Stimulated activated CD4-positive, alpha-beta T cell treated with anti-CD3 and anti-CD28 coated beads, TNF-alpha, amount 100 ng/mL, for 1 hour (primary cell): ENCODE measurements at places on chromosomes 4 and X.

- DNase-seq = no peak
These were observed 12.0 kb upstream of the LRAT start for GRCh38 chr4:154731756-154732155.

GRCh38 chr4:180587379-180587778, 1655.8 kb upstream of the TENM3 start:
- no peak for DNase-seq

GRCh38 chr4:168509786-168510185, 12.9 kb downstream of the PALLD start:
- DNase-seq = no peak

DNA sequence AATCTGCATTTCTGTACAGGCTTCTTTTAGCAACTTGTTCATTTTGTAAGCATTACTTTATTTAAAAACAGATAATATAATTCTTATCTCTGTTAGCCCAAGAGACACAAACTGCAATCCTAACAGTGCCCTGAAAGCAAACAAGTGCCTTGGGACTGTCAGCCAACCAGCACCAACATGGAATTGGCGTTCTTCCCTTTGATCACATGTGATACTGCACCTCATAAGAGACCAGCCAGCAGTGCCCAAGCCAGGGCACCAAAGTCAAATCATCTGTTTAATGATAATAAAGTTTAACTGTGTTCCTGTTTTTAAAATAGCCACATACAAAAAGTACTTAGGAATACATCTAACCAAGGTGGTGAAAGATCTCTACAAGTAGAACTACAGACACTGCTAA, 223.2 kb downstream of the PRDM5 start:
- no peak for DNase-seq

GRCh38 chr4:67201334-67201733, 344.0 kb downstream of the CENPC start:
- DNase-seq = no peak

DNA sequence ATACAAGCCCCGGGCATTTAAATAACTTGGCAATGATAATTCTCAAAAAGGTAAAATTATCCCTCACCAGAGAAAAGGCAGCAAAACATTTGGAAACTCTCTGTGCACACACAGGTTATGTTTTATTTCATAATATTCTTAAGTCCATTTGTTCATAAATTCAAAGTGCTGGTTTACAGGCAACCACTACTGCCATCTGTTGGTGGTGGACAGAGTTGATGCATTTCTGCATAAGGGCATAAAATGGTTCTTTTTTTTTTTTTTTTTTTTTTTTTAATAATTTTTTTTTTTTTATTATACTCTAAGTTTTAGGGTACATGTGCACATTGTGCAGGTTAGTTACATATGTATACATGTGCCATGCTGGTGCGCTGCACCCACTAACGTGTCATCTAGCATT, 31.5 kb upstream of the IL21 start:
- DNase-seq = no peak

DNA sequence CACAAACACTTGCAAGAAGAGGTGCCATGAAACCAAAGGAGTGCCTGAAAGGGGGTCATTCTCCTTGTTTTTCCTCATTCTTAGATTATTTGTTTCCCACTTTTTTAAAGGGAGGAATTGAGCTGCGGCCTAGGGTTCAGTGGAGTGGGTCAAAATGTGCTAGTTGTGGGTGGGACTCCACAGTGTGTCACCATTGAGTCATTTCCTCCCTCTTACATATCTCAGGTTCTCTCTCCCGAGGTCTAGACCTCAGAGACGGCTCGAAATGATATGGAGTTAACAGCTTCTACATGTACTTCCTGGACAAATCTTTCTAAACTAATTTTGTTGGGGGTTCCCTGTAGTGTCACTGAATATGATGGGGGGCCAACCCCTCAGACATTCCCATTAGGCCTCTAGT, 328.4 kb upstream of the SPANXN1 start:
- DNase-seq = no peak

DNA sequence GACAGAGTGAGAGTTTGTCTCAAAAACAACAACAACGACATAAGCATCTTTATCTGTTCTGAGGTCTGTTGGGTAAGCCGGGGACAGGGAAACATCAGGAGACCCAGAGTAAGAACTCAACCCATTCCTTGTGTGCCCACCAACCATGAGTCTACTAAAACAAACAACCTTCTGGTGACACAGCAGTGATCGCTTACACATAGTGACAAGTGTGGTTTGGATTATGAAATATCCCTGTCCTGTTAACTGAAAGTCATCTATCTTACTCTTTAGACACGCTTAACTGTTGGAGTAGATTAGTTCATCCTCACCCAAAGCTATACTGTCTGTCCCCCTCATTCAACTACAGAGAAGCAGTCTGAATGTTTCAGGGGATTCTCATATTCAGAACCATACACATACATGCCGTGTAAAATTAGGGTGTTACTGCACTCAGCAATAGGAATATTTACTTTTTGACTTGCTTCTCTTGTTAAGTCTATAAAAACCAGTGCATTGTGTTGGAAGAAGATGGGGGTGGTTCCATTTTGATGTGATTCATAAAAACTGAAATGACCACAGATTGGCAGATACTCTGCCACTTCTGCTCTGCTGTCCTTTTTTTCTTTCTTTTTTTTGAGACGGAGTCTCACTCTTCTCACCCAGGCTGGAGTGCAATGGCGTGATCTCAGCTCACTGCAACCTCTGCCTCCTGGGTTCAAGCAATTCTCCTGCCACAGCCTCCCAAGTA, 27.4 kb downstream of the PHKA2 start:
- DNase-seq = no peak

DNA sequence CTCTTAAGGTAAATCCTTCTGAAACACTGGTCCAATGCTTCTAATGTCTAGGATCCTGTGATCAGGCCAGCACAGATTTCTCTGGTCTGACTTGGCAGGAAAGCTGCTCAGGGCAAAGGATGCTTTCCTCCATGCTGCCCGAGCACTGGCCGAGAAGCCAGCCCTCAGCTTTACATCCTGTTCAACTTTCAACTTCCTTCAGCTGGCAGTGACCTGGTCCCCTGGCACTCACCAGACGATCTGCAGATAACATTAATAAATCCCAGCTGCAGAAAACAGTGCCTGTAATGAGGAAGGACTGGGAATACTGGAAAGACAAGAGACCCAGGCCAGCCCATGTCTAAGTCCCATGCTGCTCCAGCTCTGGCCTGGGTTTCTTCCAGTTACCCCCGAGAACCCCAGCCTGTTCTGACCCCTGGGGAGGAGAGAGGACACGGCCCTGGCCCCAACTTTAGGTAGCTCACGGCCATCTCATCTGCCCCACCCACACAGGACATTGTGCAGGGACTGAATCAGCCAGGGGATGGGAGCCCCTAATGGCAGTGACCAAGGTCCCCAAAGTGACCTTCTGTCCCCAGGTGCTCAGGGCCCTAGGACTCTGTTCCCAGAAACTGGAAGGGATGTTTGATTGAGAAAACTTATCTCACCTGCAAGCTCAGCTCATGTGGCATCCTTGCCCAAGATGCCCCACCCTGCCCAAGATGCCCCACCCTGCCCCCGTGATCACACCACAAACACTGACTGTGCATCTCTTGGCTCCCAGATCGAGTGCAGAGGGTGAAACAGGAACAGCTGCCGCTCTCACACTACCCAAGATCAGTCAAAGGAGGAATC, 28.0 kb downstream of the JAKMIP1 start:
- no peak for DNase-seq

- no peak for DNase-seq
These were observed 71.1 kb upstream of the VCX start for GRCh38 chrX:7771788-7772438.

GRCh38 chr4:17811078-17811603, 362 bp downstream of the NCAPG start:
- DNase-seq = no peak

DNA sequence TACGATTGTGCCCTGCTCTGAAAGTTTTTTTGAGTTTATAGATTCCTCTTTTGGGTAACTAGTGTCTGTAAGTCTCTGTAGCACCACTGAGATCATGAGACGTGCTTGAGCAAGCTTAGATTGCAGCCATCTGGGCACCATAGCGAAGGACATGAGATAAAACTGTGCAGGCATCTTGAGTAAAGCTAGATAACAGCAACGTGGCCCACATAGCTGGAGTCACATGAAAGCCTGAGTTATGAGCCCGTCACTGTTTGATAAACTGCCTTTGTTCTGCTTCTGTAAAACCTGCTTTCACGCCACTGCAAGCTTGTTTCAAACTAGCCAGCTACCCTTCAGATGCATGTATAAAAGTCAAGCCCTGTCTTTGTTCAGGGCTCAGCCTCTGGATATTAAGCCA, 359.1 kb upstream of the CXorf51A start:
- no peak for DNase-seq

DNA sequence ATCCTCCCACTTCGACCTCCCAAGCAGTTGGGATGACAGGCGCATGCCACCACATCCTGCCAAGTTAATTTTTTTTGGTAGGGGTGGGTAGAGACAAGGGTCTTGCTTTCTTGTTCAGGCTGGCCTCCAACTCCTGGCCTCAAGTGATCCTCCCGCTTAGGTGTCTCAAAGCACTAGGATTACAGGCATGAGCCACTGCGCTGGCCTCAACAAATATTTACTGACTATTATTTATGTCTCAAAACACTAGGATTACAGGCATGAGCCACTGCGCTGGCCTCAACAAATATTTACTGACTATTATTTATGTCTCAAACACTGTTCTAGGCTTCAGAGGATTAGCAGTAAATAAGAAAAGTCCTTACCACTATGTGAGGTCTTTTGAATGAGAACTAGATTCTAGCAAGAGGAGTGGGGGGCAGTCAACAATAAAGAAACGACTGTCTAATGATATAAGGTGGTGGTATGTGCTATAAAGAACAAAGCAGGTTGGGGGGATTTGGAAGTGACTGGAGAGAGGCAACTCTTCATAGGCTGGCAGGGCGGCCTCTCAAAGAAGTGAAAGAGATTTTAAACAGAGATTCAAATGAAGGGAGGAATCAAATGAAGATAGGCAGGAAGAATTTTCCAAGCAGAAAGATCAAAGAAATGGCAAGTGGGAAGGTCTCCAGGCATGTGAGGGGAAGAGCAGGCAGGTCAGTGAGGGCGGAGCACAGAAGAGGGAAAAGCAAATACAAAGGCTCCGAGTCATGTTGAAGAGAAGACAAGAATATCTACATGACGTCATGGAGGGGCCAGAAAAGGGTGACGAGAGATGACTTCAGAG, 12.7 kb upstream of the ACSL1 start:
- DNase-seq = no peak

DNA sequence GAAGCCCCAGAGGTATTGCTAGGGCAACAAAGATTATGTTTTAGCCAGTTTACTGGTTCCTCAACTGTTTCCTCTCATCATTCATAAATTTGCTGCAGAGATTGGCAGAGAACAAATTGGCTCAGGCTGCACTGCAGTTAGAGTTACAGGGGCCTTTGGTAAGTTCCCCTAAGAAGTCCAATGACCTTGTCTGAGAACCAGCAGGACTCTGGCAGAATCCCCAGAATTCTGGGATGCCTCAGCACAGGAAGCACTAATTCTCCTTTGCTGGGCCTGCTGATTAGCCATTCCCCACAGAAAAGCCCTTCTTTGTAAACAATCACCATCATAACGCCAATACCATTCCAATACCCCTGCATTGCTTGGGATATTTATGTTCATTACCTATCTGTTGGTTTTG, 151.3 kb downstream of the USP46 start:
- no peak for DNase-seq

DNA sequence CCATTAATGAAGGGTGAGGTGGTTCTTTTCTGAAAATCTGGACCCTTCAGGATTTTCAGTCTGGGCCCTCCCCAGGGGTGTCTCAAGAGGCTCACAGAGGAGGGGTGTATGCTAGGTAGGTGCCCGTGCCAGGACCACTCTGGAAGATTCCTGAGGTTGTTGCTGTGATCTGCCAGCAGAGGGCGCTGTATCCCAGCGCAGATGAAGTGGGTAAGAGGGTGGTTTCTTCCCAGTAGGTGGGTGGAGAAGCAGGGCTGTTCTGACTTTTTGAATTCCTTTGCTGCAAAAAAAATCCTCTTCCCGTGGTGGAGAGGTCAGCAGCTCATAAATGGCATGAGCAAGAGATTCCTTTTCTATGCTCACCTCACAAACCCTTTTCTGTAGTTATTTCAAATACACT, 51.1 kb downstream of the SCML1 start:
- DNase-seq = peak; percentile 21

DNA sequence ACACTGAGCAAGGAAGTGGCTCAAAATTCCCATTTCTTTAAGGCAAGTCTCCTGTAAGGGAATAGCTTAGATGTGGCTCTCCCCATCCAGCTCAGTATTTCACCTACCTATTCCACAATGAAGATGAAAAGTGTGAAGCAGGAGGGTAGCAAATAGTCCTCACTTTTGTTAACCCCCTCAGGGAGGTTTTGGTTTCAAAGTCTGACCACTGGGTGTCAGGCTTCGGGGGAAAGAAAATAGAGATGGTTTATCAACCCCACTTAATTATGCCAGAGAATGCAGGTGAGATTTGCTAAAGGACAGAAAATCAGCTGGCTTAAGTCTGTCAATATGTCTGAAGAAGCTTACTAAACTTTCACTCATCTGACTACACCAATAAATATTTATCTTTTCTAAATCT, 69.5 kb downstream of the DHX15 start:
- DNase-seq = no peak

GRCh38 chr4:26048378-26048882, 134.4 kb downstream of the SMIM20 start:
- no peak for DNase-seq

DNA sequence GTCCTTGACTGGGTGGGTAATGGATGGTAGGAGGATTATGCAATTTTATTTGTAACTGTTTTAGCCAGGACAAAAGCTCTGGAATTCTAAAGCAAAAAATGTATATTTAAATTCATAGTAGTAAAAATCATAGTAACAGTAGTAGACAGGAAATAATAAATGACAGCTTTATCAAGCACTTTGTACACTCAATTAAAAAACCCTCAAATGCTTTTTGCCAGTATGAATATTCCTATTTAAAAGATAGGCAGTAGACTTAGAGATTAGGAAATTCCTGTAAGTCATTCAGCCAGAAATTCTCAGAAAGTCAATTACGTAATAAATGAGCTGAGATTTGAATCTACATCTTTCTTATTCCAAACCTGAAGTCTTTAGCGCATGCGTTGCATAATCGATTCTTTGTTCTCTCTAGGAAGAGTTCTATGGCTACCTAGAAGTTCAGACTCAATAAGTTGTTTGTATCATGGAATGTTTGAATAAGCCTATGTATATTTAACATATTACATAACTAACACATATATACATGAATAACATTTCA, 2.5 kb downstream of the AADAT start:
- DNase-seq = no peak

GRCh38 chrX:130125091-130125874, 15.0 kb upstream of the ELF4 start:
- DNase-seq = no peak
